ENCODE measurements at places on chromosomes 11 and 22.

DNA sequence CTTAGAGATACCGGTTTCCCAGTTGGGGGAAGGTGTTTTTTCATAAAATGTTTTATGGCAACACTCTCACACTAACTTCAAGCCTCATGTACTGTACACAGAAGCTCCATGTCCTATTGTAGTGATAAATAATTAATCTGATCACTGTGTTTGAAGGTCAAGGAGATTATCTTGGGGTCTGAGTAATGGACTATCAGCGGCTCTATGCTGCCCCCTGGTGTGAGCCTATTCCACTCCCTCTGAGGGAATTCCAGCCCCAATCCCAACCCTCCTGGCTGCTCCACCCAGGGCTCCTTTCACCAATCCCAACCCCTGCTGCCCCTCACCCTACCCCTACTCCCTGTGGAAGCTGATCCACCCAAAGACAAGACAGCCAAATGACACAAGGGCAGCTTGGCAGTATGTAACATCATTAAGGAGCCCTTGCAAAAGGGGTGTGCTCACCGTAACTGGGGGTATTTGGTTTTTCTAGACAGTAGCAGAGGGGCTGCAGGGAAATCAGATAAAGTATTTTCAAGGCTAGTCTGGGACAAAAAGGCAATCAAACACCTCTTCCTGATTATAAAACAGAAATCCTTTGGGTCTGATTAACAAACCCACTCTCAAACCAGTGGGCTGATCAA lies 22.3 kb downstream of the HPS4 start:
- peak; percentile 6 for DNase-seq

GRCh38 chr11:267491-267994 lies 10.7 kb upstream of the NLRP6 start:
- DNase-seq = no peak

GRCh38 chr11:76857781-76858410 lies 2.8 kb upstream of the ACER3 start:
- DNase-seq = no peak

GRCh38 chr11:12183827-12184620 lies 73.6 kb downstream of the MICAL2 start:
- DNase-seq = no peak

DNA sequence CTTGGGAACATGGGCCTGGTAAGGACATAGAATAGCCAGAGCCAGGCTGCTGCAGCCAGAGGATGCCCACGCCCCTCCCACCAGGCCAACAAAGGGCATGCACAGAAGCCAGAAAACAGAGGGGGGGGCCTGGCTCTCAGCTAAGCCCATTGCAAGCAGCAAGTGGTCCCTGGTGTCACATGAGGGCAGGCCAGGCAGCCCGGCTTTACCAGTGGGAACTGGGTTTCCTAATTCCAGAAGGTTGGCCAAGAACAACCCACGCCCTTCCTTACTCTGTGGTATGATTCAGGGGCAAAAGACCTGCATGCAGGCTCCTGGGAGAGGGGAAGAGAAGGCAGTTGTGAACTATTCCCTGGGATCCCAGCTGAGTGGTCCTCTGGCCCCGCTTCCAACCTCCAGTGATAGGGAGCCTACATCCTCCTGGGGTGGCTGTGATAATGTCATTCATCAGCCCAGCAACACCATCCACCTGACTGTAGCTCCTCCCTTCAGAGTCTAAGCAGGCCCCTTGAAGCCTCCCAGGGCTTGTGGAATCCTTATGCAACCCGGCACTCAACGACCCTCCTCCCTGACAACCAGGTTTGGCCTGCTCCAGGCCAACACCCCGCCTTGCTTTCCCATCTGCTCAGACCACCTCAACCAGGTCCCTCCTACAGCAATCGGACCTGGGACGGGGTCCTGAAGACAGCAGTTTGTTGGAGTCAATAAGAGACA lies 62.1 kb upstream of the LMO1 start:
- DNase-seq = no peak

DNA sequence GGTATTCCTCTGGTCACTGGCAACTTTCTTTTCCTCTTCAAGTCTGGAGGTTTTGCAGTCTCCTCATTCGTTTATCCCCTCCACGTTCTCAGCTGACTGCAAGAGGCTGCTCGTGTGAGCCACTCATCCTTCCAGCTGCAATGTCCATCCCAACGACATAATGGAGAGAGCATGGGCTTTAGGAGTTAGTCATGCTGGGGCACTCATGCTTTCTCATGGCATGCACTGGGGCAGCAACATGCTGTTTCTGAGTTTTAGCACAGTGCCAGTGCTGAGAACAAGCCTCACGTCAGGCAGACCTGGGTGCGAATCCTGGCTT lies 7.1 kb downstream of the DCPS start:
- no peak for DNase-seq

- peak; percentile 59 for DNase-seq
These were observed 540.0 kb downstream of the SOX6 start for GRCh38 chr11:15816260-15816871.

GRCh38 chr11:74466916-74467885 lies at the start of gene KCNE3:
Gene KCNE3, minus strand, starts transcription at chr11:74467549. Its CDS starts 9,986 bp downstream, at chr11:74457563.
- no peak for DNase-seq

GRCh38 chr22:25510876-25511275 lies 53.6 kb upstream of the GRK3 start:
- no peak for DNase-seq

GRCh38 chr11:9301720-9302119 lies 12.7 kb downstream of the TMEM41B start:
- DNase-seq = no peak

DNA sequence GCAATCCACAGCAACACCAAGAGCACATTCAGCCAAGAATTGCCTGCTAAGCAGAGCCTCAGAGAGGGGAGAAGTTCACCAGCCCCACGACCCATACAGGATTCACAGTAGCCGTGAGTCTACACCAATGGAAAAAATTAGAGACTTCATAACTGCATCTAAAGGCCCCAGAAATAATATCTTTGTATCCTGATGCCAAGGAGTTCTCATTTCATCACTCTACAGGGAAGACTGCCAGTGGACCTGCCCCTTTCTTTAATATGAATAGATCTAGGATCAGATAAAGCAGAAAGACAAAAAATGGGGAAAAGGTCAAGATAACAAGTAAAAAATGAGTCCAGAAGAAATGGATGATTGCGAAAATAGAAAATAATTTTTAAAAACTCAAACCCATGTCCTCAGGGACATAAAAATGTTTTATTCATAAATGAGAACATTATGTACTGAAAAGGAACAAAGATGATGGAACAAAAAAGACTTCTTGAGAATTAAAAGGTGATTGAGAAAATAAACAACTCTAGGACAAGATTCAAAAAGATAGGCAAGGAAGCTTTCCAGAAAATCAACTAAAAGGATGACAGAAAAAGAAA lies 9.5 kb downstream of the APOL3 start:
- no peak for DNase-seq

Data from fibroblast of skin of left quadriceps (primary cell).